Right renal cortex interstitium (tissue), 3 donors: ENCODE measurements at places on chromosomes 11 and 22.

- DNase-seq, result no peak
Observed at GRCh38 chr11:108498816-108499408, 728 bp upstream of the POGLUT3 start.

DNA sequence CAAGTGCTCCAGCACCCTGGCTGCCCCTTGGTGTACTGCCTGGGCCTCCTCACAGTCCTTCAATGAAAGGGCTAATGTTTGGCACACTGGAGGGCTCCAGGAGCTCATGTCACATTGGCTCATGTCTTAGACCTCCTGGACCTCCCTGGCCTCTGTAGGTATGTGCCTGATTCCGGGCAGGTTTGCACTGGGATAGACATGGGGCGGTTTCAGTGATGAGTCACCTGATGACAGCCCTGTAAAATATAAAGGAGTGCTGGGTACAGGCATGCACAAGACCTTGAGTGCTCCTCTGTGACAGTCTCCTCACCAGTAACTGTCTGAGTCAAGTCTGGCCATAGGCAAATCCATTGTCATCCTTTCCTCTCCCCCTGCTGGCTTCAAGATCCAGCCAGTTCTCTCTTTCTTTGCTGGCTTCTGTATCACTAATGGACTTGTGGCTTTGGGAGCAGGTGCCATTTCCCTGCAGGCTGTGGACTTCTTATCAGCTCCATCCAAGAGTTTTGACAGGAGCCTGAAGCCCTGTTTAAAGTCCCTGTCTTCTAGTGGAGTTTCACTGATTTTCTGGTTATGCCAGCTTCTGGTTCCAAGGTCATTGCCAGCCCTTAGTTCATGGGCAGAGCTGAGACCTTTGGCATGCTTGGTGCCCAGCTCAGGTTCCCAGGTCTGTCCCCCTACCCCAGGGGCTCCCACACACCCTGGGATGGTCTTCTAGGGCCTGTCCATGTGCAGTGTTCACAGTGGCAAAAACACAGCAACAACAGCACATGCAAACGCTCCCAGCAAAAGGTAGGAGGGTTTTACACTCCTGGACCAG is 22.7 kb upstream of the P2RY2 start:
- DNase-seq, result no peak

GRCh38 chr11:64655941-64656601 is 65.1 kb downstream of the SLC22A12 start:
- DNase-seq, result no peak

DNA sequence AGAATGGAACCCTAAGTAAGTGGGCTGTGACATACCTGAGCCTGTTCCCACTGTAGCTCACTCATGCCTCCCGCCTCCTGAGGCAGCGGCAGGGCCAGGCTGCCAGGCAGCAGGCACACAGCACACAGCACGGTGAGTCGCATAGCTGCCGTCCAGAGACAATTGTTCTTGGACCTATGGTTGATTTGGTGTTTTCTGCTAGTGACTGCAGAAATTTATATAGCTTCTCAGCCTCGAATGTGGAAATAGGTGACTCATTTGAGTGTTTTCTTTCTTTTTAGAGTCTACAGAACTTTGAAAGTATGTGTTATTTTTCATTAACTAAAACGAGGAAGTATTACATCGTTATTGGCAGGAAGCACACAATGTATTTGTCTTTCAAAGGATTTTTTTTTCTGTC is at the start of gene MMP7:
Gene MMP7, minus strand, starts transcription at position 190 of the 400 bp plus-strand sequence. Its CDS starts 47 bp downstream, at position 143.
- no peak for DNase-seq

DNA sequence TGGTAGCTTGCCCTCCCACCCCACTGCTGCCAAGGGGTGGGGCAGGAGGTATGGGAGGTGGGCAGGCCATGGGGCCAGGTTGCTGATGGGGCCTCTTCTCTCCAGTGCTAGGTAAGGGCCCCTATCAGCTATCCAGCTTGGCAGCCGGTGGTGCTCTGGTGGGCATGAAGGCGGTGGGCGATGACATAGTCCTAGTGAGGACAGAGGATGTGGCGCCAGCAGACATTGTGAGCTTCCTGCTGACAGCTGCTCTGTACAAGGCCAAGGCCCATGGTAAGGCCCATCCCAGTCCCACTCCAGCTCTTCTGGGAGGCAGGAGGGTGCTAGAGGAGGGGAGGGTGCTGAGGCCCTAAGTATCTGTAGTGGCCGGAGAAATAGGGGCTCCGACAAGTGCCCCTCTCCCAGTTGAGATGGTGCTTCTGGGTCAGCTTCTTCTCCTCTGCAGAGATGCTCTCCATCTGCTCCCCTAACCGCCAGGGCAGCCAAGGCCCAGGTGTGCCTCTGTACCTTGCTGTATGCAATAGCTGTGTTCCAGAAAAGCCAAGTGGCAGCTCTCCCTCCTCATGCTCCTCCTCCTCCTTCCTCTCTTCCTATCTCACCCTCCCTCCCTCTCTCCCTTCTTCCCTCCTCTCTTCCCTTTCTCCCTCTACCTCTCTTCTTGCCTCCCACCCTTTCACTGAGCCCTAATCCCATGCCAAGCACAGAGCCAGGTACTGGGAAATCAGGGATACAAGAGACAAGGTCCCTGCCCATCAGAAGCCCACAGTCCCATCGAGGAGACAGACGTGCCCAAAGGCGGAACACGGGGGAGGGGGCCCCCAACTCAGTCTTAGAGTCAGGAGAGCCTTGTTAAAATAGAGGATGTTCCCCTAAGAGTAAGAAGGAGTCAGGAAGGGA is 55.3 kb downstream of the OTOG start:
- no peak for DNase-seq

- no peak for DNase-seq
Observed at GRCh38 chr22:24420072-24420976, 7.1 kb upstream of the ADORA2A start.

DNA sequence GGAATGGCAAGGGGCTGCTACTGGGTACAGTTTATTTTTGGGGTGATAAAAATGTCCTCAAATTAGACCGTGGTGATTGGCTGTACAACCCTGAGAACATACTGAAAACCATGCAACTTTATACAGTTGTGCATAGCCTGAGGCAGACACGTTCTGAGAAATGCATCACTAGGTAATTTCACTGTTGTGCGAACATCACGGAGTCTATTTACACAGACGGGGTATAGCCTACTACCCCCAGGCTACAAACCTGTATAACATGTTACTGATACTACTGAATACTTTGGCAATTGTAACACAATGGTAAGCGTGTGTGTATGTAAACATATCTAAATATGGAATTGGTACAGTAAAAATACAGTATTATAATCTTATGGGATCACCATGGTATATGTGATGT is 23.6 kb downstream of the NARS2 start:
- no peak for DNase-seq

GRCh38 chr11:124839128-124839971 is 25.9 kb upstream of the ROBO3 start:
- no peak for DNase-seq

DNA sequence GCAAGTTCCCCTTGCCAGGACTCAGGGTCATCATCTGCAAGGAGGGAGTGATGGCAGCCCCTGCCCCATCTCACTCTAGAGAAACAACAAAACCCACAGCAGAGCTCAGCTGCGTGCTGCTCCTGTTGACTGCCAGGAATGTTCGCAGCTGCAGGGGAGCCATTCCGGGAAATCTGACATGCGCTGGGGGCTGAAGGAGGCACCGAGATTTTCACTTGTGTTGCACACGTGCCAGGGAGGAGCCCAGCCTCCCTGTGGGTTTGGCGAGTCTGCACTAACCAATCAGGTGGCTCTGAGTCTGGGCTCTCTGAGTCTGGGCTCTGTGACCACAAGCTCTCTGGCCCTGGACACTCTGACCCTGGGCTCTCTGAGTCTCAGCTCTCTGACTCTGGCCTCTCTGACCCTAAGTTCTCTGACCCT is 10.5 kb downstream of the FGF3 start:
- no peak for DNase-seq

DNA sequence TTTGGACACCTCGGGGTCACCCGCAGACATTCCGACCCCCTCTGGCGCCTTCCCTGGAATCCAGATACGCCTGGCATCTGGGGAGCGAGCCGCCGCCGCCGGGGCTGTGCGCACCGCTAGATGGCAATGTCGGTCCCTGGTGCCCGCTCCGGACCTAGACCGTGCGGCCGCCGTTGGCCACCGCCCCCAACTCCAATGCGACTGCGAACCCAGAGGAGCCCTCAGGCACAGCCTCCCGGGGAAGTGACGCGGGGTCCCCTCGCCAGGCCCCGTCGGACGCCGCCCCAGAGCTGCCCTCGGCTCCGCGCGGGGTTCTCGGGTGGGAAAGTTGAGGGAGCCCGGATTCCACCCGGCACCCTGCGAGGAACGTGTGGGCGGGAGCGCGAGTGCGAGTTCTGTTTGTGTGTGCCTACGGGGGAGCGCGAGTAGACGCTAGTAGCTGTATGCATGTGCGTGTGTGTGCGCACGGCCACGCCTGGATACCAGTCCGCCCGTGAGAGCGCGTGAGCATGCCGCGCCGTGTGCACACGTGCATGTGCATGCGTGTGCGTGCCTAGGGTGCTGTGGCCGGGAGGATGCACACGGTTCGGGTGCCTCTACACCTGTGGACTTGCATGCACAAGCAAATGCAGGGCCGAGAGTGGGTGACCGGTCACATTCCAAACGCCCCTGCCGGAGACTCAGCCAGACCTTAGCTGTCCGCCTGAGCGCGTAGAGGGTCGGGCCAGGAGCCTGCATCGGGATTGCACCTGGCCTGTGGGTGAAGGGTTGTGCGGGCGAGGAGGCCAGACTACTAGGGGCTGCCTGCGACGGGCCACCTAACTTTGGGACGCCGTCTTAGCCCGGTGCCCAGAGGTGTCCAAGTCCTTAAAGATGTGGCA is 1.9 kb downstream of the CHRM4 start:
- no peak for DNase-seq

DNA sequence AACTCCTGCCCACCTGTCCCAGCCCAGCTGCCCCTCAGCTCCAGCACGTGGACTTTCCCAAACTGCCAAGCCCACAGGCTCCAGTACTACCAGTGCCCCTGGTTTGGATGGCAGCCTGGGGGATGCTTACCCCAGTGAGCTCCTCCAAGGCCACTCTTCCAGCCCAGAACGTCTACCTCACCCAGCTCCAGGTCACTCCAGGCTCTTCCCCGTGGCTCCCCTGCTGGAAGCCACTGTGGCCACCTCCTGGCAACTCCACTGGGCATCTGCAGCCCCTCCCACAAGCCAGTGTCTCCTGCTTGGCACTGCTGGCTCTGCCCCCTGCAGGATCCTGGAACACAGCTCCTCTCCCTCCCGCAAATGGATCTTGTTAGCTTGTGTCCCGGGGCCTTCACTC is 29.3 kb downstream of the LMO1 start:
- no peak for DNase-seq

DNA sequence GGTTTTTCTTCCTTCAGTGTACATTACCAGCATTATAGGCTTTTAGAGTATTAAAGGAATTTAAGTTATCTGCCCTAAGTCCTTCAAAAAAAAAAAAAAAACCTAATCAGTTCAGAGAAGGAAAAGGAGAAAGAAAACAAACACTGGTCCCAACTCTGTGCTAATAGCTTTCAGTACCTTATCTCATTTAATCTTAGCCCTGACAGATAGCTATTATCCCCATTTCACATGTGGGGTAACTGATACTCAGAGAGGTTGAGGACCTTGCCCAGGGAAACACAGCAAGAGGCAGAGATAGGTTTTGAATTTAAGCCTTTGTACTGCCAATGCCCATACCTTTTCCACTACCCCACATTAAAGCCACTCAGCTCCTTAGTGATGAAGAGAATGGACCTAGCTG is 43.4 kb downstream of the FAT3 start:
- no peak for DNase-seq
